ENCODE measurements at places on chromosomes 4 and X. TPM values are rescaled to one million over a fixed set of nuclear protein-coding genes. Genes with fewer than 3 reads are reported as not detected.

DNA sequence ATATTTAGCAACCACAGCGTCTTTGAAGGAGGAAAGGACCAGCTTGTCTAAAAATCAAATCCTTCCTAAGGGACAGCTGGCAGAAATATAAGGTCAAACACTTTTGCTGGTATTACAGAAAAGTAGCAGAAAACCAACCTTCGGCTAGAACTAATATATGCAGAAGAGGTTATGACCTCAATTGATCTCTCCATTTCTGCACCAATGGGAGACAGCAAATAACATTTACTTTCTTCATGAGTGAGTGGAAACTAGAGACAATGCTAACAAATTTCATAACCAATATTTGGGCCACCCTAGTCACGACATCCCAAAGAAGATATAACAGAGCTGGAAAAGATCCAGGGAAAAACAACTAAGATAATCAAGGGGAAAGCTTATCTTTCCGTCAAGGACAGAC lies 247.0 kb upstream of the FTHL17 start:
- DNase-seq = no peak
- H3K4me3 ChIP-seq = no peak overlapping the region
- no peaks in the 10 kb centered on the region for H3K36me3 ChIP-seq
- H3K27me3 ChIP-seq = no peaks in the 10 kb centered on the region
- peaks cover 20% of the 10 kb centered on the region for H3K4me1 ChIP-seq

- no peak for DNase-seq
- no peaks in the 10 kb centered on the region for H3K36me3 ChIP-seq
- no peak overlapping the region for H3K4me3 ChIP-seq
- no peaks in the 10 kb centered on the region for H3K4me1 ChIP-seq
Observed at GRCh38 chrX:16469870-16470269, 180.1 kb upstream of the S100G start.

DNA sequence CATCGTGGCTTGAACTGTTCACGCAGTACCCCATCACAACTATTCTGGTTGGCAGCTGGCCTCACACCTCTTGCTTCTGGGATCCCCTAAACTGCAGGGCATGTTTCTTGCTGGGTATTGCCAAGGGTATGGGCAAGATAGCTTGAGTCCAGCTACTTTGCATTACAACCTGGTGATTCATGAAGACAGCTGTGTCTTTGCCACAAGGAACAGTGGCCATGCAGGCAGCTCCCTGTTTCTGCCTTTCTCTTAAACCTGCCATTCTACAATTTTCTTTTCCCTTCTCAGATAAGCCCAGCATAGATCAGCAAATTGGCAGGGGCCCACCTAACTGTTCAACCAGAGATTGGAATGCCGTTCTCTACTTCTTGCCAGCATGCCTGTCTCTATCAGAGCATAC lies 42.8 kb downstream of the TENM3 start:
- H3K4me1 ChIP-seq = no peaks in the 10 kb centered on the region
- DNase-seq = no peak
- H3K4me3 ChIP-seq = no peak overlapping the region
- H3K27me3 ChIP-seq = no peaks in the 10 kb centered on the region
- no peak overlapping the region for H3K27ac ChIP-seq

DNA sequence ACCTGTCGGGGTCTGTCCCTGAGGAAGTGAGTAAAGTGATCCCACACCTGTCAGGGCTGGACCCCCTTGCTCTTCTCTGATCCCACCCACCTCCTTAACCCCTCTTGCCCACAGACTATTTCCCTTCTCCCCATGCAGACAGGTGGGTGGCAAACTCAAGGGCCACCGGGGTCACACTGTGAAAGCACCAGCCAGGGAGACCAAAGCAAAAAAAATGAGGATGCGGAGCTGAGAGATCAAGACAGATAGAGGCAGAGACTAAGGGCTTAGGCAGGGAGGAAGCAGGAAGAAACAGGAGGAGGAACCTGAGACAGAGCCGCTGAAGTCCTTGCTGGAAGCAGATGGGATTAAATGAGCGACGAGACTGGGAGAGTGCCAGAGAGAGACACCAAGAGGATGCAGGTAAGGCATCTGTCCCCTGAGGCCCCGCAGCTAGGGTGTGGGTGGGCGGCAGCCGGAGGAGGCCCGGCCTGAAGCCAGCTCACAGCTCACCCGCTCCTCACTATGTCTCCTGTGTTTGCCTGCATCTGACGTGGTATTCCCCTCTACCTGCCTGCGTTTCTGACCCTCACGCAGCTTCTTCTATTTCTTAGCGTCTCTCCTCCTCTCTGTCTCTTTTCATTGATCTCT lies 7.2 kb downstream of the TIMM17B start:
- H3K36me3 ChIP-seq = no peaks in the 10 kb centered on the region
- DNase-seq = no peak
- peak overlapping the region; percentile 89 for H3K27ac ChIP-seq
- H3K27me3 ChIP-seq = no peaks in the 10 kb centered on the region

S100G gene
- not detected for total RNA-seq

PORCN gene
- 8.8 TPM for total RNA-seq

All from tibial nerve (tissue), 4 donors.